GM23248 (cell line): ENCODE measurements at places on chromosomes 5 and 9. TPM values are rescaled to one million over a fixed set of nuclear protein-coding genes. Genes with fewer than 3 reads are reported as not detected.
A peak's percentile ranks its signal among the peaks of the same experiment; 100 is the strongest.

DNA sequence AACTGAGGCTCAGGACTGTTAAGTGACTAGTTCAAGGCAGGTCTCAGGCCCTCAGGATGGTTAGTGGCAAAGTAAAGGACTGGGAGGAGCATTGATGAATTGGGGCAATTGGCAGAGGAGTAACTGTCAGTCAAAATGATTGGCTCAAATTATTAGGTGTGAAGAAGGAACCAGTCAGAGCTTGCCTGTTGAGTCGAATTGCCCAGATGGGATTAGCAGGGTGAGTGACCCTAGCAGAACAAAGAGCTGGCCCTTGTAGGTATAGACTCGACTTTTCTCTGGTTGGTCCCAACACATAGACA is 2.6 kb upstream of the NSD1 start:
- DNase-seq: no peak

GRCh38 chr9:79346350-79347020 is 225.3 kb upstream of the TLE4 start:
- peak; percentile 2 for DNase-seq

GRCh38 chr5:14016549-14016948 is 72.1 kb upstream of the DNAH5 start:
- no peak for DNase-seq

- no peak for DNase-seq
These were observed 18.3 kb downstream of the PTGES2 start for GRCh38 chr9:128109050-128109709.

The COL27A1 gene
- 2.3 and 3.9 TPM in 2 replicates for total RNA-seq
